Motor neuron (in vitro differentiated cells): ENCODE measurements at places on chromosomes 11 and 22.

DNA sequence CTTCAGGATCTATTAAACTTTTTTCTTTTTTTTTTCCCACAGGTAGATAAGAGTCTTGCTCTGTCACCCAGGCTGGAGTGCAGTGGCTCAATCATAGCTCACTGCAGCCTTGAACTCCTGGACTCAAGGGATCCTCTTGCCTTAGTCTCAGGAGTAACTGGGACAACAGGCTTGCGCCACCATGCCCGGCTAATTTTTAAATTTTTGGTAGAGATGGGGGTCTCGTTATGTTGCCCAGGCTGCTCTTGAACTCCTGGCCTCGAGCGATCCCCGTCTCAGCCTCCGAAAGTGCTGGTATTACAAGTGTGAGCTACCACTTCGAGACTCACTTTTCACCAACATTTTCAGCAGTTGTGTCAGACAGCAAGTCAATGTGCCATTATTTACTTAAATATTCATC is 962 bp downstream of the SIRT3 start:
- ATAC-seq: no peak

- no peak for ATAC-seq
These were observed 62.8 kb upstream of the CTTN start for GRCh38 chr11:70335511-70335910.

GRCh38 chr22:40908895-40909294 is 42.3 kb upstream of the RBX1 start:
- no peak for ATAC-seq

DNA sequence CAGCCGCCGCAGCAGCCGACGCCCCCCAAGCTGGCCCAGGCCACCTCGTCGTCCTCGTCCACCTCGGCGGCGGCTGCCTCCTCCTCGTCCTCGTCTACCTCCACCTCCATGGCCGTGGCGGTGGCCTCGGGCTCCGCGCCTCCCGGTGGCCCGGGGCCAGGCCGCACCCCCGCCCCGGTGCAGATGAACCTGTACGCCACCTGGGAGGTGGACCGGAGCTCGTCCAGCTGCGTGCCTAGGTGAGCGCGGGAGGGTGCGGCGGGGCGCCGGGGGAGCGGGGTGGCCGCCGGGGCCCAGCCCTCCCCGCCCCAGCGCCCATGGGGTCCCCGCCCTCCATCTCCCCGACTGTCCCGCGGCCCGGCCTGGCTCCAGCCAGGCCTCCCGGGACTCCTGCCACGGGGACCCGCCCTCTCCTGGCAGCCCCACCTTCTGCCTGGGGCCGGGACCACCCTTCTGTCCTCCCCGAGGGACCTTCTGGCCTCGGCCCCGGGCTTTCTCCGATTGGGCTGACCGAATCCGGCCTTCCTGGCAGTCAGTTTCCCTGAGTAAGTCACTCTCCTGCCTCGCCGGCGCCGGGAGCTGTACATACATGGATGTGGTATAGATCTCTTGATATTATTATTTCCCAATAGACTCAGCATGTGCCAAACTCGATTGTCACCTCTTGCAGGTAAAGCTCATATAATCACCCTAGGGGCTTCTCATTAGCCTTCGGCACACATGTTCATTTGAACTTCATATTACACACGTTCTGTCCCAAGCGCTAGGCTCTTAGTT is 720 bp downstream of the PACS1 start:
- peak; percentile 38 for ATAC-seq

DNA sequence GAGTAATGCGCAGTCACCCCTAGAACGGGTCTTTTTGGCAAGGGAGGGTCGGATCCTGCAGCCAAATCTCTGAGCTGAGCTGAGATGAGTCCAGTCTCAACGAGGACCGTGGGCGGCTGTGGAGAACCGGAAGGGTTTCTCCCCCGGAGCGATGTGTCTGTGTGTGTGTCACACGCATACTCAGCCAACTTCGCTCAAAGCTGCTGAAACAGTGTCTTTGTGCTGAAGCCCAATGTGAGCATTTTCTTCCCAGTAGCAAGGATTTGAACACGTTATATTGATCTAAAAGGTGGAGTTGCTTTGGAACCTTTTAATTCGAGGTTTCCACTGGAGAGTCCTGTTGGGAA is 1.4 kb upstream of the CELSR1 start:
- ATAC-seq: peak; percentile 13
